ENCODE measurements at places on chromosomes 2 and 18.

DNA sequence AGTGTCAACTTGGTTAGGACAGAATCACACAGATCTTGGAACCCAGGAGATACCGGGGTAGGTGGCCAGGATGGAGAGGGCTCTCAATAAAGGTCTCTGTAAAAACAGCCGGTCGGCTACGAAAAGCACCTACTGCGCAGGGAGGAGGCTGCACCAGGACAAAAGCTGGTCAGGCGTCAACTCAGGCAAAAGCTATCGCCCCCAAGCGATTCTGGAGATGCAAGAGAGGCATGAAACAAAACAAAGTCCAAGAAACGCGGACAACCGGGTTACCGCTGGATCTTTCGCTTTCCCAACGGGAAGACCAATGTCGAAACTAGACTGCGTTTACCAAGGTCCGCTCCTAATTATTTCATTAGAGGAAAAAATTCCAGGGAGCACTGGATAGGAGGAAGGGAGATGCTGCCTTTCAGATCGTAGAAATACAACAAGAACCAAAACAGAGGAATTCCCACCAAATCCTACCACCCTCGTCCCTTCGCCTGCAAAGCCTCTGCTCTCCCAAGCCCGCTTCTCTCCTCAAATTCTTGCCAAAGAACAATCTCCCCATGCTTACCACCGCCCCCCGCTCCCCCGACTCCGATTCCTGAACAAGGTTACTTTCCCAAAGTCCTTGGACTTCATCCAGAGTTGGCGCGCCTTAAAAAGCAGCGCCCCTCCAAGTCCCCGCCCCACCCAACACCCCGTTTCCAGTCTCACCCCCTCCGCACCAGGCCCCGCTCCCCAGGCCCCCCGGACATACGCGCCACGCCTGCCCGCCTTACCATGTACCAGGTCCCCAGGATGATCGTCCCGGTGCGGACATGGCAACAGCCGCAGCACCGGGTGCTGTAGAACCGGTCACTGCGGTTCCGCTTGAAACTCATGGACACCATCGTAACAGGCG, 539 bp downstream of the LAPTM4A start:
- DNase-seq: peak; percentile 74

GRCh38 chr2:120476141-120476540, 130.2 kb downstream of the INHBB start:
- peak; percentile 12 for DNase-seq

DNA sequence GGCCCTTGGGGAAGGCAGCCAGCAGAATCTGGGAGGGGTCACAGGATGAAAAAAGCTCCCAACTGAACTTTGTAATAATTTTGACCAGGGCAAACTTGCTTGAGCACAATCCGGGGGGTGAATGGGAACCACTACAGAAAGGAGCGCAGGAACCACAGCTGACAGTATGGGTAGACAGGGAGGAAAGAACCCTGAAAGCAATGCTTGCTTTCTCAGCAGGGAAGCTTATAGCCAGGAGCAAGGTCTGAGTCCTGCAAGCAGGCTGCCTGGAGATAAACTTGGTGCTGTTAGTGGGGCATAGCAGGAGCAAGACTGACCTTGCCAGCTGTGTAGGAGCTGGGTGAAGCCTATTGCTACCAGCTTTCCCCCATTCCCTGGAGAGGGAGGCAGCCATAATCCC, 195.2 kb downstream of the MTCL1 start:
- no peak for DNase-seq

- DNase-seq: no peak
Measured at GRCh38 chr18:74994502-74995418, 214.2 kb downstream of the PTGR3 start.

DNA sequence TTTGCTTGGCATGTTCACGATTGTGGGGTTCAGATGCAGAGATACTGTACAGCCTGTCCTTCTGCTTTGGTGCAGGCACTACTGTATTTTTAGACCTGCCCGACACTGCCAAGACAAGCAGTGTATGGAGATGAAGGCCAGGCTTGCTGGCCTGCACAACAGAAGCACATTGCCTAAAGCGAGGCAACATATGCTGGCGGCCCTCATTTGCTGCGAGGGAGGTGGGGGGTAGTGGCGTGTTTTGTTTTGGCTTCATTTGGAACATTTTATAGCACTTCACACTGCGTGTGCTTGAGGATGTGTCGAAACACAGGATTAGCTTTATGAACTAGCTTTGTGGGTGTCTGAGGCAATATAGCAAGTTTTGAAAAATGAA, 27.0 kb downstream of the TMEM182 start:
- DNase-seq: peak; percentile 56

GRCh38 chr18:70319187-70319586, 30.3 kb downstream of the SOCS6 start:
- no peak for DNase-seq

- no peak for DNase-seq
Measured at GRCh38 chr2:22261165-22261564, 1123.8 kb upstream of the KLHL29 start.

- no peak for DNase-seq
Measured at GRCh38 chr18:61245276-61245675, 88.0 kb upstream of the CDH20 start.

DNA sequence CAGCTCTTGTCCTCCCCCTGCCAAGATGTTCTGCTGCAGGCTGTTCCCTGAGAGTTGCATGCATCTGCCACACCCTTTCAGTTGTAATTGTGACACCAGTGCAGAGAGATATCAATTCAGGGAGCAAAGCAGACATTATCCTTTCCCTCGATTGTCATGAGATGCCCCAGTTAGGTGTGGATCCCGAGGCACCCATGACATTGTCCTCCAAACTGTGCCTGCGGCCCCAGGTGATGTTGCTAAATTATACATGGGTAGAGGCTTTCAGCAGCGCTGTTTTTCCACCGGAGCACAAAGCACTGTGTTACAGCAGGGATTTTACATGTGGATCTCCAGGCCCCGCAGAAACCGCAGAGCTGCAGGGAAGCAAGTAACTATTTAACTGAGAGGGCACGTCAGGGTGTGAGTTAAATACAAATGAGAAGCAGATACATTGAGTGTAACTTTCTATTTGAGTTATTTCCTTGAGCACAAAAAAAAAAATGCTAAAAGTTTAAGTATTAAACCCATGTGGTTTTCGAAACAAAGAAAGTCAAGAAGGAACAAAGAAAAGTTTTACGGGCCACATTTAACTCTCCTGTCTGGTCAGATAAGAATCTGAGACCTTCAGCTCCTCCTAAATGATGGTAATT, 90.3 kb upstream of the BCL2L11 start:
- no peak for DNase-seq

GRCh38 chr2:18545384-18545783, 15.1 kb downstream of the RDH14 start:
- no peak for DNase-seq

DNA sequence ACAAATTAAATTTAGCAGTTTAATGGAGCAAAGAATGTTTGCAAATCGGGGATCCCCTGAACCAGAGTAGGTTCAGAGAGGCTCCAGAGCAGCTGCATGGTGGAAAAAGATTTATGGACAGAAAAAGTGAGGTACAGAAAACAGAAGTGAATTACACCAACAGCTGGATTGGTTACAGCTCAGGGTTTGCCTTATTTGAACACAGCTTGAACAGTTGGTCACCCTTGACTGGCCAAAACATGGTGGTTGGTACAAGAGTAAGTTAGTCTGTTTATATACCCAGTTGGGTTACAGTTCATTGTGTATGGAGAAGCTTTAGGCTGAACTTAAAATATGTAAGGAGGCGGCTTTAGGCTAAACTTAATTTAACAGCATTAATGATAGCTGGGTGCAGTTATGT, 5.4 kb upstream of the CDCA7 start:
- DNase-seq: no peak

DNA sequence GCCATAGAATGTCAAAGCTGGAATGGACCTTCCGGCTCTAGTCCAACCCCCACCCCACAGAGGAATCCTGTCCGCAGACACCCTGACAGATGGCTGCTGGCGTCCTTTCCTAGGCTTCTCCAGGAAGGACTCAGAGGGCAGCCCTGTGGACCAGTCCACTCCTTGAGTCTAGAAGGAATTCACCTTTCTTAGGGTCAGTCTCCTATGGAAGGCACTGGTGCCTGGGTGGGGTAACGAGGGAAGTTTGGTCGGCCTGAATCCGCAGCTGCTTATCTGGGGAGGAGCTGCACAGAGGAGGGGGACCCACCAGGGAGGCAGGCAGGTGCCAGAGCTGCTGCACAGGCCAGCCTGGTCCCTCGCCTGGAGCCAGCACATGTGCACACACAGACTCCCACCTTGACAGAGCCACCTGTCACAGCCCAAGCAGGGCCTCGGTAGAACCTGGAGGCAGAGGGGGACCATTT, 2.5 kb downstream of the DNMT3A start:
- DNase-seq: no peak

GRCh38 chr2:187499941-187500532, 52.0 kb upstream of the CALCRL start:
- peak; percentile 48 for DNase-seq

- DNase-seq: peak; percentile 15
Measured at GRCh38 chr2:239948100-239948881, 76.9 kb downstream of the NDUFA10 start.

DNA sequence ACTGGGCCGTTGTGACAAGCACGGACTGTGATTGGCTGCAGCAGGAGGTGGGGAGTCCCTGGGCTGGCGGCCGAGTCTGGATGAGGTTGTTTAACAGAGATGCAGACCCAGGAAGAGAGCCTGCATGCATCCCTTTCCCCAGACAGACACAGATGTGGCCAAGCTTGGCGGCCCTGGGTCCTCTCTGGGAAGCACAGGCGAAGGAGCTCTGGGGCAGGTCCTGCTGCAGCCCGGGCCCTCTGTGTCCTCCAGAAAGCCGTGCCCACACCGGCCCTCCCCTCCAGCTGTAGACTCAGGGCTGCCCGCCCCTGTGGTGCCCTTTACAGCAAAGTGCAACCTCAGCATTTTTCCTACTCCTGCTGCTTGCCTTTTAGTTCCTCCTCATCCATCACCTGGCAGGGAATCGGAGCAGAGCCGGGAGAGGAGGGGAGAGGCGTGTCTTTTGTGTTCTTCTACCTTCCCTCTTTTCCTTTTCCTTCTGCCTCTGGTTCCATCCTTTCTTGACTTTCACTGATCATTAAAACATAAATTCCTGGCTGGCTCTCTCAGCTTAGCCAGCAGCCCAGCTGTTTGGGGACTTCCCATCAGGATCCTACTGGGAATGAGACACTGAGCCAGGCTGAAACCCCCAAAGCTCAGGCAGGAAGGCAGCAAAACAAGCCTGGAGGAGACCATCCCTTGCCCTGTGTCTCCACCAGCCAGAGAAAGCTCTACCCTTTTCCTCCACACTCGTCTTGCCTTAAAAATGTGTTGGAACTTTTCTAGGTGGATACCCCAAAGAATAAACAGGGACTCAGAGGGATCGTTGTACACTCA, 75.0 kb downstream of the CTIF start:
- peak; percentile 68 for DNase-seq

- no peak for DNase-seq
Measured at GRCh38 chr2:74332550-74333174, 10.6 kb downstream of the SLC4A5 start.

GRCh38 chr2:80299661-80300060, 4.9 kb downstream of the LRRTM1 start:
- DNase-seq: no peak

GRCh38 chr2:191262436-191262835, 17.2 kb downstream of the MYO1B start:
- DNase-seq: no peak

DNA sequence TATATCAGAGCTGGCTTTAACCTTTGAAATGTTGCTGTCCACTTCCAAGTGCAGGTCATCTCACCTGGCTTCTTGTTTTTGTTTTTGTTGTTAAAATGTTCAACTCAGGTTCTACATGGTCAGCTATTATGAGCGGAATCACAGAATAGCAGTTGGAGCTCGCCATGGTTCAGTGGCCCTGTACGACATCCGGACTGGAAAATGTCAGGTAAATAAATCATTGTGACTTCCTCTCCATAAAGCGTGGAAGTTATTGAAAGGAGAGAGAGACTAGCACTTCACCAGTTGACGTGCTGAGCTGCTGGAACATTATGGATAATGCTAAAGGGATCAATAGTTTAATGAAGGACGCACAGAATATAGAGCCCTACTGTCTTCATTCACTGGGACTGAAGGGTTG, 184.6 kb upstream of the BOD1L2 start:
- DNase-seq: no peak

DNA sequence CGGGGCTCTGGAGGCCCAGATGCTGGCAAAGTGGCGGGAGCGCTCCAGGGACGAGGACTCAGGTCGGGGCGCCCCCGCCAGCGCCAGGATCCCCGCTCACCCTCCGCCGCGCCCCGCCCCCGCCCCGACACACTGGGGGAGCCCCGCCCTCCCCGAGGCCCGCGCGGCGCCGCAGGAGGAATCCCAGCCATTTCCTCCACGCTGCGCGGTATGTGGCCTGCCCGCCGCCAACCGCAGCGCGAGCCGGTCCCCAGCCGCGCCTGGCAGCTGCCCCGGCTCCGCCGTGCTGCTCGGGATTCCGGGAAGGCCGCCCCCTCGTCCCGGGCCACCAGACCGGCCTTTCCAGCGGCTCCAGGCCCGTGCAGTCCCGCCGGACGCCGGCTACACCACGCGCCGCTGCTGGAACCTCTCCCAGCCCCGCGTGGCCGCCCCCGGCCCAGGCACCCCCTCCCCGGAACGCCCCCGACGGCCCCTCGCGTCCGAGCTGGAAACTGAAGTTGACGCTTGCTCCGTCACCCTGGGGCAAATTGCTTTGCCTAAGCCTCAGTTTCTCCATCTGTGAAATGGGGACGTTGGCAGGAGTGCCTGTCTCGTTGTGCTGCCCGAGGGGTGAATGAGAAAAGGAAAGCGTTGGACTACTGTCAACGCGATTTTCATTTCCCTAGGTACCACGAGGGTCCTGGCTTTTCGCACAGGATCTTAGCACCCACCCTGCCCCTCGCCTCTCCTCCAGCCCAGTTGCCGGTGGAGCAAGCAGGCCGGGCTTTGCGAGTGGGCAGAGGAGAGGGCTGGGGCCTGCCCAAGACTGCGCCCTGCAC, 53.6 kb downstream of the PKDCC start:
- DNase-seq: peak; percentile 79

DNA sequence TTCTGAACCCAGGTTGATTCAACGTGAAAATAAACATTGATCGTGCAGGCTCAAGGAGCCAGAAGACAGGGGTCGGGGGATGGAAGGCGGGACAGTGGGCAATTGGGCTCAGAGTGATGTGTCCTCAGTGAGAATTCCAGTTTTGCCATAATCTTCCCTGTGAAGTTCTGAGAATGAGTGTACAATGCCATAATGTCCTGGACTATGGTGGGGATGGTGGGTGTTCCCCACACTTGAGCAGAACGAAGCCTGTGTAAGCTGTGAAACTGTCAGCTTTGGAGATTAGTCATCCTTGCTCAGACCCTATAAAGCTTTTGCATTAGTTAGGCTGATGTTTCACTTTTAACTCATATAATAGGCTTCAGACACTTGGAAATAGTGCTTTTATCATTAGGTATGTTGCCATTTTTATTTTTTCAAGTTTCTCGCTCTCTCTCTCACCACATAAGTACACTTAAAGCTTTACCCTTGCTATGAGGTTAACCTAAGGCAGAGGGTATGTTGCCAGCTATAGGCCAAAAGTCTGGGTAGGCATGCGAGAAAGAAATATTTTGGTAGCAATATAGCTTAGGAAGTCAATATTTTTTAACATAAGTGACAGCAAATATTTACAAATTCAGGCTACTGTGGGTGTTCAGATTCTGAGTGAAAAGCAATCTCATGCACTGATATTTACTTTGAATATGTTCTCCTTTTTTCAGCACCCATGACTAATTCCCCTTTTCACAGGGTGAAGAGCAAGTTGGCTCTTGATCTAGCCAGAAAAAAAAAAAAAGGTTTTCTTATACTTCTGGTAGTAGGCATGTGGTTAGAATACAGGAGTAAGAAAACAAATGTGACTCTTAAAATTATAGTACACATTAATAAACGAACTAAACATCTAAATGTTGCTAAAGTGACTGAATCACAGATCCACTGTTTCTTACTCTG, 47.2 kb downstream of the CDC42EP3 start:
- no peak for DNase-seq

- no peak for DNase-seq
Measured at GRCh38 chr2:24859968-24860600, 60.0 kb downstream of the ADCY3 start.

Measured in right hindlimb (tissue), 1 donor.